GM13976 (cell line): ENCODE measurements at places on chromosomes 13 and 19.

GRCh38 chr13:42345367-42345766, 73.4 kb downstream of the AKAP11 start:
- peak; percentile 37 for DNase-seq

DNA sequence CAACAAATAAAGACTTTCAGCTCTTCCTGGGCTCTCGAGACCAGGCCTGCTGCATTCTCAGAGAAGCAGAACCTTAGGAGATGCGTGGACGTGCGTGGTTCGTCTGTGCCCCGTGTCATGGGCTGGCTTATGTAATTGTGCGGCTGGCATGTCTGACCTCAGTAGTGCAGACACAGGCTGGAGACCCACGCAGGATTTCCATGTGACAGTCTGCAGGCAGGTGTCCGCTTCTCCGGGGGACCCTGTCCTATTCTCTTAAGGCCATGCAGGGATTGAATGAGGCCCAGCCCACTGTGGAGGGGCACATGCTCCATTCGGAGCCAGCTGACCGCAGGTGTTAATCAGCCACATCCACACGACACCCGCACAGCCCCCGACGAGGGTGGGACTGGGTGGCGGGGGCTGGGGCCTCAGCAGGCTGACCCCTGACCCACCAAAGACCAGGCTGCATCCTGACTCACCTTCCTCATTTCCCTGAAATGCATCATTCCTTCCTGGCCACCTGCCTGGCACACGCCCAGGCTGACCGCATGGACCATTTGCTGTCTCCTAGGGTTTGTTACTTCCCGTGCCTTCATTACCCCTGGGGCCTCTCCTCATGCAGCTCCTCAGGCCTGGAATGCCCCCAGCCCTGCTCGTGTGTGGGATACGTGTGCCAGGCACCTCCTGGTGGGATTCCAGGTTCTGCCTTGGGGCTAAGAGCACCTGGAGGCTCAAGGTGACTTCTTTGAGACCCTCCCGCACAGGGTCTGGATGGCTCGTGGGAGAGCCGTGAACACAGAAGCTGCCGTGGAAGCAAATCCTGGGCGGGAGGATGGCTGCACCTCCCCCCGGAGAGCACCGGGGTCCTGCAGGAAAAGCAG, 10.7 kb upstream of the MCF2L start:
- DNase-seq = no peak

- DNase-seq = no peak
These were observed 156.2 kb downstream of the STK24 start for GRCh38 chr13:98420554-98421175.

DNA sequence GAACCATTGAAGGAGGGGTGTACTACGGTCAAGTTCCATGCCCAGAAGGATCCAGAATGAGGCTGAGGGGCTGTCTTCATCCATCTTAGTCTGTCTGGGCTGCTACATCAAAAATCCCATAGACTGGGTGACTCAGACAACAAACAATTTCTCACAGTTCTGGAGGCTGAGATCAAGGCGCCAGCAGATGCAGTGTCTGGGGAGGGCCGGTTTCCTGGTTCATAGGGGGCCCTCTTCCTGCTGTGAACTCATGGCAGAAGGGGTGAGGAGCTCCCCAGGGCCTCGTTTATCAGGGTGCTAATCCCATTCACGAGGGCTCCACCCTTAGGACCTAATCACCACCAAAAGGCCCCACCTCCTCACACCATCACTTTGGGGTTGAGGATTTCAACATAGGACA, 14.7 kb upstream of the KCTD15 start:
- no peak for DNase-seq

DNA sequence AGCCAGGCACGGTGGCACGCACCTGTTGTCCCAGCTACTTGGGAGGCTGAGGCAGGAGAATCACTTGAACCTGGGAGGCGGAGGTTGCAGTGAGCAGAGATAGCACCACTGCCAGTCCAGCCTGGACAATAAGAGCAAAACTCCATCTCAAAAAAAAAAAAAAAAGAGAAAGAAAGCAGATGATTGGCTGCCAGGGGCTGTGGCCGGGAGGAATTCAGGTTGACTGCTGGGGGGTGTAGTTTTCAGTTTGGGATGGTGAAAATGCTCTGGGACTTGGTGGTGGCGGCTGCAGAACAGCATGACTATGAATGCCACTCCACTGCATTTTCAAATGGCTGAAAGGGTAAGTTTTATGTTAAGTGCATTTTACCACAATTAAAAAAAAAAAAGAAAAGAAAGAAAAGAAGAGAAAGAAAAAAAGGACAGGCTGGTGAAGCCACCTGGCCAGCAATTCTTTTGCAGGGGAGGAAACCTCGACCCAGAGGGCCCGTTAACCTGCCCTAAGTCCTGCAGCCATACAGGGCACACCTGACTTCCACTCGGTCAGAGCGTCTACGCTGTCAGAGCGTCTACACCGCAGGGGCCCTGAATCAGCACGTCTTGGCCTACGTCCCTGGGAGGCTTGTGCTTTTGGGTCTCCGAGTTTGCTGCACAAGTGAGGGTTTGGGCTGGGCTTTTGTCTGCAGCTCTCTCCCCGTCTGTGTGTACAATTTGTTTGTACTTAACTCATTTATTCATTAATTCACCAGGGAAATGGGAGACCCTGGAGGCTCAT, 3.6 kb downstream of the ISOC2 start:
- no peak for DNase-seq

GRCh38 chr13:27014406-27015359, 156.9 kb downstream of the USP12 start:
- DNase-seq = no peak

- no peak for DNase-seq
These were observed 6.6 kb upstream of the ZNF428 start for GRCh38 chr19:43625918-43626579.

DNA sequence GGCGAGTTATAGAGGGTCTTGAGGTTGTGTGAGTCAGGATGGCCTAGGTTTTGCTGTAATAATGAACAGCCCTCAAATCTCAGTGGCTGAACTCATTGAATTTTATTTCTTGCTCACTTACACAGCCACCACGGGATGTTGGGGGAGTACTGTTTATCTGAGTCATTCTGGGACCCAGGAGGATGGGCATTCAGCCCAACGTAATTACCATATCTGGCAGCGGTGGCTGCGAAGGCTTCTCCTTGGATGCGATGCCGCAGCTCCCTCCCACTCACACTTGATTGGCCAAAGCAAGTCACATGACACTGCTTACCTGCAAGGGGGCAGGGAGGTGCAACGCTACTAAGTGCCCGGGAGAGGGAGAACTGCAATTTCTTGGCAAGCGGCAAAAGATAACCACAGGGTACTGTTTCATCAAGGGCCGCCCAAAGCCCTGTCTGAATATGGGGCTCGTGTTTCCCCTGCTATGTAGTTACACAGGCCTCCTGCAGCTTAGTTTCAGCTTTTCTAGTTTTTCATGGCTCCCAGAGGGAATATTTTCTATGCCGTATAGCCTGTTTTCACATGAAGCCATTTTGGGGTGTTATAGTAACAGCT, 19.9 kb downstream of the ZSWIM9 start:
- no peak for DNase-seq
